Natural killer cell (primary cell): ENCODE measurements at places on chromosomes 6 and 20.

DNA sequence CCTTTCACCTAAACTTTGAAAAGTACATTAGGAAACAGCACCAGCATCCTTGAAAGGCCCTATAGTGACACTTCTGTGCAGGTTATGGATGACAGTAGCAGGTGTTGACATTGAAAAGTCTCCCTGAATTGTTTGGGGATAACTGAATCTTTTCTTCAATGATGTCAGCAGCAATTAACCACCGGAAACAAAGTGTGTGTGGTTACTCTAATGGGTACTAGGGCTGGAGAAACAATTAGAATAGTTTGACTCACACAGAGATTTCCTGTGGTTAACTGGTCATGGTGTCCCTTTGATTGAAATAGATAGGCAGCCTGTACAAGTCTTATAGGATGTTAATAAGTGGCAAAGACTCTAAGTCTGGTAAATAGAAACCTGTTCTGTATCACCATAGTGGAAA lies 189.1 kb downstream of the TBX18 start:
- no peak for DNase-seq

GRCh38 chr6:136060052-136060451 lies 190.1 kb downstream of the MTFR2 start:
- DNase-seq = no peak

DNA sequence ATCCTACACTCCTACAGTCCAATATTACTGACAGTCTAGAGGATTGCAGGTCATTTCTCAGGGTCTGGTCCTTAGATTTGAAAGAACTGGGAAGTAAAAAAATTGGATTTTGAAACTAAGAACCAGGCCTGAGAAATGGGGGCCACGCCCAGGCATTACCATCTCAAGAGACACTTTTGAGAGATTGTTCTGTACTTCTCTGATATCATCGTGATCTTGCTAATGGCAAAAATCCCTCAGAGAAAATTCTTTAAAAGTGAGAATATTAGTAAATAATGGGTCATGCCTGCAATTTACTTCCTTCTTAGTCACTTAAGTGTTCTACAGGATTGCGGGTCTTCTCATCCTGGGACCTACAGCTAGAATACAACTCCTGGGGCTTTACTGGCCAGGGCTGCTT lies 42.0 kb upstream of the HIVEP1 start:
- DNase-seq = no peak

DNA sequence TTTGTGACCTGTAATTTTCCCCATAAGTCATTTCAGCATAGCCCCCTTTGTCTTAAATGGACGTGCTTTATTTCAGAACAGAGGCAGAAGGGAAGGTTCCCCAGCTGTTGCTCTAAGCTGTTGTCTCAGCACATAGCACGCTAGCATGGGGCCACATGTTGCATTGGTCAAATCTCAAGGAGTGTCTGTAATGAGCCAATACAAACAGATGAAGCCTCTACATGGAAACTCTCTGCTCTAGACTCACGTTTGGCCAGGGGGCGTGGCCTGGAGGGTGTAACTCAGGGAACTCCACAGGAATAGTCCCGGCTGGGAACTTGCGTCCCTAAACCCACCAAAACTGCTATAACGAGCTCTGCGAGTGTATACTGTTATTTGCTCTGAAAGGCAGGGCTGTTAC lies 35.2 kb upstream of the SLC22A2 start:
- no peak for DNase-seq

DNA sequence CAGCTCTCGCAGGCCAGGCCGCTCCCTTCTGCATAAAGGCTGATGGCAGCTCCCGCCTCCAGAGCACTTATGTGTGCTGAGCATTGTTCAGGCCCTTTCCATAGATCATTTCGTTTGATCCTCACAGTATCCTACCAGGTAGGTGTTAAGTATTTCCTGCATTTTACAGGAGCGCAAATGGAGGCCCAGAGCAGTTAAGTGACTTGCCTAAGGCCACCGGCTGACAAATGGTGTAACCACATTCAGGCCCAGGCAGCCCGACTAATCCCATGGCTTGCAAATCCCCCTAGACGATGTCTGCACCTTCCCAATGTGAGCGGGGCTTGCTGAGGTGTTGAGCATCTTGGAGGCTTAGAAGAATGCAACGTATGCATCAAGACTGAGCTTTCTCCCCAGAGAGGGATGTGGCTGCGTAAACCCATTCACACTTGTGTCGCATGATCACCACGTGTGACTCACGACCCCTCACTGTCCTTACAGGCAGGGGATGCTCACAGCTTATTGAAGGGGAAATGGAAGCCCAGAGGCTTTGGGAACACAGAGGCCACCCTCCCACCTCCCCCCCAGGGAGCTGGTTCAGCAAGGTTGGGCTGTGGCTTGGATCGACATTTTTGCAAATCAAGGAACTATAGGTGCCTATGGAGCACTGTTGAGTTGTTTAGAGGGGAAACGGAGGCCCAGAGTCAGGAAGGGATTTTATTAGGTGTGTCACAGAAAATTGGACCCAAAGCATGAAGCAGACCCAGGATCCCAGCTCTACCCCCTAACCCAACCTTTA lies 7.0 kb downstream of the BPIFB2 start:
- DNase-seq = no peak

GRCh38 chr20:47350181-47350550 lies 6.3 kb downstream of the ZMYND8 start:
- DNase-seq = no peak

DNA sequence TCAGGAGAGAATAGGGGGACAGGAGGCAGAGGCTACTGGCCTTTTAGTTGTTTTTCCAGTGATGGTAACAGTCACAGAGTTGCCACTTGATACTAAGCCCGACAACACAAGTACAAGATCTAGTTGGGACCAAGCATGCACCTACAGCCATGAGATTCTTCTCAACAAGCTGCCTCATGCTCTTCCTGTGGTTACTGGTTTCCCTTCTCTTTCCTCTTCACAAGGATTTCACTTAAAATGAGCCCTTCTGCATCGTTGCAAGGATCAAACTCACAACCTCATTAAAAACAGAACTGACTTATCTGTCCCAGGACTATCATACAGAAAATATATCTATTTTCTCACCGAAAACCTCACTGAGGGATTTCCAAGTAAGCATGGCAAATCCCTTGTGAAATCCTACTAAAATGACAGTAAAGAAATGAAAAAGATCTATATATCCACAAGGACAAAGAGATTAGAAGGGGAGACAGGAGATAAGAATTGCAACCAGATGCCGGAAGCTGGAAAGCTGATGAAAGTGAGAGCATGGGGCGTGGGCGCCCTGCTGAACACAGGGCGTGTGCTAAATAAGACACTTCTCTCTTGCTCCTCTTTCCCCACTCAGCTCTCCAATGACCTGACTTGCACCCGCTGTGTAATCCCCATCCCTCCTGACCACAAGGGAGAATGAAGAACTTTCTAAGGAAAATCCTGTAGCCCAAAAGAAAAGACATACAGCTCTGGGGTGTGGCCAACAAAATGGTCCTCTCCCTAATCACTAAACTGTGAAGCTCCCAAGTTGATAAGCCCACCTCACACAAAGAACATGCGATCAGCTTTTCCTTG lies 13.4 kb downstream of the MTFR2 start:
- no peak for DNase-seq

GRCh38 chr20:10654630-10655029 lies 19.2 kb downstream of the JAG1 start:
- no peak for DNase-seq
